ENCODE measurements at places on chromosomes 12 and 14.

DNA sequence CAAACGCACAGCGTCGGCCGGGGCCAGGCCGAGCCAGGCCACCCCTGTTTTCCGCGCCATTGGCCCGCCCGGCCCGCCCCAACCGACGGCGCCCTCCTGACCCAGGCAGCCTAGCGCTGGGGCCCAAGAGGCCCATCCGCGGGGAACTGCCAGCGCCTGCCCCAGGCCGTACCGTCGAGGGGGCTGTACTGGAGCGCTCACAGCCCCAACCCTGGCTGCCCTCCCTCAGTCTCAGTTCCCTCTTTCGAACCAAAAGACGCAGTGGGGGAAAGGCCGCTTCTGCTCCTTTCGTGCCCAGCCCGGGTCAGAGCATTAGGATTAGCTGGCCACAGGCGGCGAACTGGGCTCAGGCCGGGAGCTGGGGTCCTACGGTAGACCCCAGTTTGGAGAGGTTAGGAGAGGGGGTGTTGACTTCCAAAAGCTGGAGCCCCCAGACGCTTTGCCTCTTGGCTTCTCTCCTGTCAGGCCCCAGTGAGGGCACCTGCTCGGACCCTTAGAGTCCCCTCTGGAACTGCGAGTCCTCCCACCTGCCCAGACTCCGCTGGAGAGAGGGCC is 1.9 kb downstream of the NKX2-1 start:
- DNase-seq: no peak

GRCh38 chr12:1203735-1204019 is 212.7 kb downstream of the ERC1 start:
- DNase-seq: no peak

DNA sequence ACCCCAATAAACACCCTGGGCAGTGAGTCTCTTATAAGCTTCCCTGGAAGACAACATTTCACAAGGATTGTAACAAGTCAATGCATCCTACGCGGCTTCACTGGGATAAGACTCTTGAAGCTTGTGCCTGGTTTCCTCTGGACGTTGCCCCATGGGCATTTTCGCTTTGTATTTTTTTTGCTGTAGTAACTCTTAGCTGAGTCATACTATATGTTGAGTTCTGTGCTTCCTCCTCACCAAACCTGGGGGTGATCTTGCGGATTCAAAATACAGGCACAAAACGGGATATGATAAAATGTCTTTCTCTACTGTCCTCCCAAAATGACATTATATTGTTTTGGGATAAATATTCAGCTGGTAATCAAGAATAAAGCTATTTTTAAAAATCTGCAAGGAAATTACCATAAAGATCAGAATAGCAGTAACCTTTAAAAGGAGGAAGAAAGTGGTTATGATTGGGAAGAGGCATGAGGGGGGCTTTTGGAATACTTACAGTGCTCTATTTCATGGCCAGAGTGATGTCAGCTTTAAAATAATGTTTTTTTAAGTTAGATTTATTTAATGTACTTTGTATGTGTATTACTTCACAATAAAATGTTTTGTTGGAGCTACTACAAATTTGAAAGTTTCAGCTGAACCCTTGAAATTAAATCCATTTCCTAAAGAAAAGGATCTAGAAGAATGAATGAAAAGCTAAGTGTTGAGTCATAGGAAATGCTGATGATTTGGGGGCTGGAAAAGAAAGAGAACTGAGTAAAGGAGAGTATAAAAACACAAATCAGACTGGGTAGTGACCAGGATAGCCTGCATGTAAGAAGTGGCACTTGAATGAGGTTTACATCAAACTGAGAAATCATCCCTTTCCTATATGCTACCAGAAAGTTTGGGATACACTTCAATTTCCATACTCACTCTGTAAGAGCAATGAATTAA is 14.7 kb downstream of the BTBD7 start:
- no peak for DNase-seq

DNA sequence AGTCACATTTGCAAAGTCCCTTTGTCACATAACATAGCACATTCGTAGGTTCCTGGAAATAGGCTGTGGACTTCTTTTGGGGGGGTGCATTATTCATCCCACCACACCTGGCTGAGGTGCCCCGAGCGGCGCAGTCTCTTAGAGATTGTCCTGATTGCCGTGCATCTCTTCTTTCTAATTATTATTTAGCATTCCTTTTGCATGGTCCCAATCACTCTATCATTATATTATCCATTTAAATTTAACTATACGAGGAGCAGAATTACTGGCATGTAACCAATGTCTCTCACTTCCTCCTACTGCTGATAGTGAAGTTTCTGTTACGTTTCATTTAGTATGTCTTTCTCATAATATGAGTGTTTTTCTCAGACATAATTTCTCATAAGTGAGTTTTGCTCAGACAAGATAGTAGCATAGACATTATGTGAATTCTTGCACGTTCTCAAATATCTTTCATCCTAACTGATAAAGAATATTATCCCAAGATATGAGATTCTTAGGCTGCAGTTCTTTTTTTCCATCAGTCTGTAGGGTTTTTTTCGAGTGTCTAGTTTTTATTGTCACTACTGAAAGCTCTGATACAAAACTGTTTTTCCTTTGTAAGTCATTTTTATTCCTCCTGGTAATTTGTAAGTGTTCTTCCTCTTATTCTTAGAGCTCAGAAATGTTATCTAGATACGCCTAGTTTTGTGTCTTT is 444.3 kb downstream of the NELL2 start:
- no peak for DNase-seq

GRCh38 chr12:127263621-127264020 is 1003.3 kb upstream of the TMEM132C start:
- no peak for DNase-seq

DNA sequence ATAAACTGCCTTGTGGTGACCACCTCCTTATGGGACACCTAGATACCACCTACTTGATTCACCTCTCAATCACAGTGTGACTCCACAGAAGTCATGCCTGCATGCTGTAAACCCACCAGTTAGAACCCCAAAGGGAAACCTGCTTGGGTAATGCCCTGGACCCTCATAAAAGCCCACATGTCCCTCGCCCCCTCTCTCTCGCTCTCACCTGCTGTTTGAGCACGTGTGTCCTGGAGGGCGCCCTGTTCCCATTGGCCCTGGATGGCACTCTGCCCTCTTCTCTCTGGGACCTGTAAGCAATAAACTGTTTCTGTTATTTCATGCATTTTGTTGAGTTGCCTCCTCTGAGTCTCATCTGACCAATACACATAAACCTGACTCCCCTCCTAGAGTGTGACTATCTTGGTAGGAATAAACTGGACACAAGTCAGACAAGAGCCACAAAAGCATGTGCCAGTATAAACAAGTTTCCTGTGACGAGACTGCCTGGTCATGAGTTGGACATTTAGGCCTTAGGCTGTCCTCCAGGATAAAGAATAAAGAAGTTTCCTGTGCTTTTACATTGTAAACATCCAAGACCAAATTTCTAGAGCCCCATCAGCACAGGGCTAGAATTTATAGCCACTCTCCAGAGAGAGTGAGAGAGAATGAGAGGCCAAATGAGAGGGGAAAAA is 8.6 kb downstream of the IFI27L2 start:
- no peak for DNase-seq

DNA sequence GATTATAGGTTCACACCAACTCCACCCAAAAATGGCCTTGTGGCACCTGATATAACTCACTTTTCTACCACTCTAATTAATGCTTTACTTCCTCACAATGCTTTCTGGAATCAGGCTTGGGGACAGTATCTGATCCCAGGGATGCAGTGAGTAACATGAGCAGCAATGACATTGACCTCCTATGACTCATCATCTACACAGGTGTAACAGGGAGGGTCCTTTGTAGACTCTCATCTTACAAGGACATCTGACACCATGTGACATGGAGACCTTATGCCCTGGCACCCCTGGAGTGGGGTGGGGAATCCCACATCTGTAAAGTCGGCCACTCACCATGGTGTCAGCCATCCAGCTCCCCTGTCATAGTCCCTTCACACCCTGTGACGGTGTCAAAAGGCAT is 586.4 kb downstream of the MED13L start:
- no peak for DNase-seq

DNA sequence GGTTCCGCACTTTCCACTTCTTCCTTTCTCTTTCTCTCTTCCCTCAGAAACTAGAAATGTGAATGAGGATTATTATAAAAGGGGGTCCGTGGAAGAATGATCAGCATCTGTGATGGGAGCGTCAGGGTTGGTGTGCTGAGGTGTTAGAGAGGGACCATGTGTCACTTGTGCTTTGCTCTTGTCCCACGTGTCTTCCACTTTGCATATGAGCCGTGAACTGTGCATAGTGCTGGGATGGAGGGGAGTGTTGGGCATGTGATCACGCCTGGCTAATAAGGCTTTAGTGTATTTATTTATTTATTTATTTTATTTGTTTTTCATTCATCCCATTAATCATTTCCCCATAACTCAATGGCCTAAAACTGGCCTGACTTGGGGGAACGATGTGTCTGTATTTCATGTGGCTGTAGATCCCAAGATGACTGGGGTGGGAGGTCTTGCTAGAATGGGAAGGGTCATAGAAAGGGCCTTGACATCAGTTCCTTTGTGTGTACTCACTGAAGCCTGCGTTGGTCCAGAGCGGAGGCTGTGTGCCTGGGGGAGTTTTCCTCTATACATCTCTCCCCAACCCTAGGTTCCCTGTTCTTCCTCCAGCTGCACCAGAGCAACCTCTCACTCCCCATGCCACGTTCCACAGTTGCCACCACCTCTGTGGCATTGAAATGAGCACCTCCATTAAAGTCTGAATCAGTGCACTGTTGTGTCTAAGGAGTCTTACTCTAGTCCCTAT is 4.6 kb upstream of the ATN1 start:
- DNase-seq: no peak

GRCh38 chr12:10304161-10304574 is 3.5 kb upstream of the KLRD1 start:
- DNase-seq: no peak

- no peak for DNase-seq
These were observed 179.6 kb downstream of the ADGRD1 start for GRCh38 chr12:131133015-131133905.

DNA sequence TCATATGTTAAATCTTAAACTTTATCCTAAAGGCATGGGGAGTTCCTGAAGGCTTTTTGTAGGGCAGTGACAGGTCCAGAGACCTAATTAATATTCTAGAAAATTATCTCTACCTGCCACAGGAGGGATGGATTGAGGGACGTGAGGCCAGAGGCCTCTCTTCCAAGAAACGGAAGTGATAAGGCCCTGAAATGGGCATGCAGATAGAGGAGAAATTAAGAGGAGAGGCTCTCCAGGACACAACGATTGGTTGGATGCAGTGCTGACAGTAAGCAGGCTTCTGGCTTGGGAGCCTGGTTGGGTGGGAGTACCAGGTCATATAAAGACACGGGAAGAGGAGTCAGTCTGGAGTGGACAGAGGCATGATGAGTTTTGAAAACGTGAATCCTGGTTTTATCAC is 3.1 kb upstream of the BORCS5 start:
- no peak for DNase-seq

GRCh38 chr12:115213538-115214016 is 529.6 kb upstream of the TBX3 start:
- DNase-seq: no peak

DNA sequence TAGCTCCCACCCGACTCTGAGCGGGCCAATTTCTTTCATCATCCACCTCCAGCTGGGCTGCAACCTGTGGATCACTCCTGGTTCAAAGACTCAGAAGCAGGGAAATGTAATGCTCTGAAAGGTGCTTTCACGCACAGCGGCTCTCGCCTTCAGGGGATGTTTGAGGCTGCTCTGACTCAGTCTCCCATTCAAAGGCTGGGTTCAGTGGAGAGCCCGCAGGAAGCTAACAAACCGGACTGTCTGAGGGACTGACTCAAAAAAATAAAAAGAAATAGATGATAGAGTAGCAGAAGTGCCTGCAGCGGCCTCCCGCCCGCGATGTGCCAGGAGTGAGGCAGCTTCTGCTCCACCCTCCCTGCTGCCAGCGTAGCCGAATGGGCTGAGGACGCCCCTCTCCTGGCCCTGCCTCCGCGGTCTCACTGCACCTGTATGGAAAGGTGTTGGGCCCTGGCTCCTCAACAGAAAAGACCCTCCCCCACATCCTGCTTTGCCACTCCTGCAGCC is 98.0 kb downstream of the GCH1 start:
- no peak for DNase-seq

DNA sequence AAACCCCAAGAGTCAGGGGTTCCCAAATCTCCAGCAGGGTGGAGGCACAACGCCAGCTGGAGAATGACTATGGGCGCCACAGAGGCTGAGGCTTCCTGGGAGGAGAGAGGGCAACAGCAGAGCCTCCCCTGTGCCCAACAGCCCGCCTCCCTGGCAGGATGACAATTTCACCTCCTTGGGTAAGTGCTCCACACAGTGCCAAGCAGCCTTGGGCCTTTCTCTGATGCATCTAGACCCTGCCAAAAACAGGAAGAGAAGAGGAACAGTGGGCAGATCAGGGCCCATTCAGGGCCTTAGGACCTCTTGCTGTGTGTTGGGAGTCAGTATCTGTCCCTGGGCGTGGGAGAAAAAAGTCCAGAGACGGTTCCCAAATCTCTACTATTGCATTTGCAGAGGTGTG is 5.0 kb upstream of the OR10P1 start:
- DNase-seq: no peak

DNA sequence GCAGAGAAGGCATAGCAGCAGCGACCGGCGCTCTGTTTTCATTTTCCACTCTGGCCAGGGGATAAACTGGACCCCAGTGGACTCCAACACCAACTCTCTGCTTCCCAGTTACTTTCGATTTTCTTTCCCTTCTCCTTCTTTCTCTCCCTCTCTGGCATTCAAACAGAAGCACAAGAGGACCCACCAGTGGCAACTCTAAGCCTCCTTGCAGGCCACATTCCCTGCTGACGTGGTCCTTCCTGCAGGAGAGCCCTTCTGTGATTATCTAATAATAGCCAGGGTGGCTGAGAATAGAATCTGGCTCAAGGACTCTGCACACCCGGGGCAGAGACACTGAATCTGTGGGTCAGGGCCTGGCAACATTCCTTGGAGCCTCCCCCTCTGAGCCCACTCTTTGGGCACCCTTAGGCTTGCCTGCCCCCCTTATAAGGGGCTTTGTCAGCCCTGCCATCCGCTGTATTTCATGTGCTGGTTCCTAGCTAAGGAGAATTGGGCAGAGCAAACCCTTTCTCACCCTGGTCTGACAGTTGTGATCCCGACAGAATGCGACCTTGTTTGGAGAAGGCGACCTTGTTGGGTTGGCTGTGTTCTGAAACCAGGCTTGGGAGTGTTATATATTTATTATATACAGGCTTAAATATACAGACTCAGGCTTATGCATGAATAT is 8.2 kb upstream of the HOXC6 start:
- DNase-seq: no peak

GRCh38 chr14:96830946-96831345 is 33.8 kb downstream of the VRK1 start:
- no peak for DNase-seq
